NCI-H1048 (cell line): ENCODE measurements at places on chromosomes 5 and 9.

GRCh38 chr5:138448481-138449398, 9.9 kb downstream of the REEP2 start:
- DNase-seq = no peak

DNA sequence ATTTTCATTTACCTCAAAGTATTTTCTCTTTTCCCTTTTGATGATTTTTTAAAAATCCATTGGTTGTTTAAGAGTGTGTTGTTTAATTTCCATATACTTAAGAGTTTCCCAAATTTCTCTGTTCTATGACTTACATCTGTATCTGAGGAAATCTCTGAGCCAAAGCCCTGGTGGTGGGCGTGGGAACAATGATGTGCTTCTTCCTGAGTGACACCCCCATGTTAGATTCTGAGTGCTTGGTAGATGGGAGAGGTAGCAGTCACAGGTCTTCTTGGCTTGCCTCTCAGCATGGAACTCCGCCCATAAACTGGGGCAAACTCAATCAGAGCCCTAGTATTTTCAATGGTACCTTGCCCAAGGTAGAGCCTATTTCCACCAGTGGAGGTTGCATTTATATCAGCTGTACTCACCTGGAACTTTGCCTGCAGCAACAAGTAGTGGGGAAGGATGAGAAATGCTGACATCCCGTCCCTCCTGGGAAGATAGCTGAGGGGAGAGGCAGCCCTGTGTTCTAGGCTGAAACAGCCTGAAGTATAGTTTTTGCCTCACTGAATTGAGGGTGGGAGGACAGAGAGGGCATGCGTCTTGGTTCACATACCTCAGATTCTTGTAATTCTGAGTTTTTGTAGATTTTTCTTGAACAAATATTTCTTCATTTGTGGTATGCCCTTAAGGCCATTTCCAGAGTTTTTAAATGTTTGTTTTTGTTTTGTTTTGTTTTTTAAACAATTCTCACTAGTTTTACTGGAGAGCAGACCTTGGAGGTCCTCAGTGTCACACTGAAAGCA, 26.4 kb downstream of the C9orf43 start:
- DNase-seq = no peak

- DNase-seq = no peak
Observed at GRCh38 chr5:181166812-181167733, 19.7 kb downstream of the OR2V2 start.

DNA sequence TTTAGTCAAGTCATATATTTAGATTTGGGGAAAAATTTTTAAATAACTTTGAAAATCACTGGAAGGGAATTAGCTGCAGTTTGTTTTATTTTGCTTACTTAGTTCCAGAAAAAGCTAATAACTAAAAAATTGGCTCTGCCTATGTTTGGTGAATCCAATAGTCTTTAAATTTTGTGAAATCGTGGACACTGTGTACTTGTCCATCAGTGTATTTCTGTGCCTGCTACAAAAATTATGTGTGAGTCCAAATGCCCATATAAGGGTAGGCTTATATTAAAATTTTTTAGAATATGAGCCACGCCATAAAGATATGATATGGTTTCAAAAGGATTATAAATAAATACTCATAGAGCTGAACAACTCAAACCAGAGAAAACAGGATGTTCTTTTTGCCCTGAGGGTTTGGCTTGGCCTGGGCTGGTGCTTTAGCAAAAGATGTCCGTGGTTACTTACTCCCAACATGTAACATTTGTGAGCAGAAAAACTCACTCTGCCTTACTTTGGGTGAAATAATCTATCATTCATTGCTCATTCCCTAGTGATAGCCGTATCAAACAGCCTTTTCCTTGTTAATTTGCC, 133.2 kb upstream of the PRLR start:
- DNase-seq = no peak

DNA sequence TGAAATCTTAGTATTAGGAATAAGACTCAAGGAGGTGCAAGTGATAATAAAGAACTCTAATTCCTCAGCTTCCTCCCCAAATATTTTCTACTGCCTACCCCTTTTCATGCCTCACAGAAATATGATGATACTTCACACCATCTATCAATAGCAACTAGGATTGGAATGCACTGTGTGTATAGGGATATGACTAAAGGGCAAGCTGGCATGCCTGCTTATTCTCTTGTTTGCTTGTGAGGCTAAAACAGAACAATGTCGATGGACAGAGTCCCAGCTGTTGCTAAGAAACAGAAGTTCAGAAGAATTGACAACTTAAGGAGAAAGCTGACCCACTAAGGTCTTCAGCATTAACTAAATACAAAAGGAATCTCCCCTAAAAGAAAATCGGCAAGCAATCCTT, 9.7 kb upstream of the CHD1 start:
- DNase-seq = no peak

DNA sequence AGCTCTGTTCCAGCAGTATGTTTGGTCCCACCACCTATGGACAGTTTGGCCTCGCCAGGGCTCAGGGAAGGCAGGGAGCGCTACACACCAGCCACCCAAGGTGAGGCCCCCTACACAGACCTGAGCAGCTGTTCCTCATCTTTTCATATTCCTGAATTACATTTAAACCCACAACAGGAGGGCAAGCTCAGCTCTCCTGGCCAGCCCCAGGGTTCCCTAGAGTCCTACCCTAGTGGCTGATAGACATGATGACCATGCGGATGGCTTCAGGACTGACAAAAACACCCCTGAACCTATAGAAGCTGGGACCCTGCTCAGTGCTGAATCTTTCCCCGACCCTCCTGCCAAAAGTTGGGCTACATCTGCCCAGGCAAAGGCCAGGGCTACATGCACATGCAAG, 6.7 kb upstream of the FOXE1 start:
- no peak for DNase-seq

- DNase-seq = no peak
Observed at GRCh38 chr9:4490705-4491625, 697 bp downstream of the SLC1A1 start.

GRCh38 chr5:147179562-147180147, 55.2 kb upstream of the STK32A start:
- DNase-seq = no peak

DNA sequence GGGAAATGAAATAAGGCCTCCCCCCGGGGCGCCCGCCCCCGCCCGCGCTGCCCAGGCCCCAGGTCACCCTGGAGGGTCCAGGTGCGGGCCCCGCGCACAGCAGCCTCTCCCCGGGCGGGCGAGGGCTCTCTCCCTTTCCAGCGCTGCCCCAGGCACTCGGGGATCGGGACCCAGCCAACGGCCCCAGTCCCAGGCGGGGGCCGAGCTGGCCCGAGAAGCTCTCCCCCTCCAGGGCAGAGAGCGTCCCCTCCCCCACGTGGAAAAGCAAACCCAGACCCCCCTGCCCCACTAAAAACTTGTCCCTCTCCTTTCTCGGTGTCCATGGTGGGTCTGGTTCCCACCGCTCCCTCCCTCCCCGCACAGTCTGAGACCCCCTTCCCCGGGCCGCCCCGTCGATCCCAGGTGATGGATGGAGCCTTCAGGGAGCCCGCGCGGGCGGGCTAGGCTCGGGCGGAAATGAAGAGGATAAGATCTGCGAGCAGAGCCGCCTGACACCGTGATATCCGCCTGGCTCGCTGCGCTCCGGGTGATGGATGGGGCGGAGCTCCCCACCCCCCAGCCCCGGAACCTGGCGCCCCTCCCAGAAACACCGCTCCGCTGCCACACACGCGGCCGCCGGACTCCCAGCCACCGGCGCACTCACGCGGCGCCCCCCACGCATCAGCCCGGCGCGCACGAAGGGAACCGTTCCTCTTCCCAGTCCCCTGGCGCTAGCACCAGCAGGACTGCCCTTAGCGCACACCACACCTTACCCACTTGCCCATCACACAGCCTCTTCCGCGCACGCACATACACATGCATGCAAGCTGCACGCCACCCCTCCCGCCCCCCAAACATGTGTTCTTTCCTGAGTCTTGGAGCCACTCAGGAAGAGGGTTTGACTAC, 81.7 kb upstream of the ZBTB43 start:
- no peak for DNase-seq
